ENCODE measurements at places on chromosomes 12 and 14.
A peak's percentile ranks its signal among the peaks of the same experiment; 100 is the strongest.

DNA sequence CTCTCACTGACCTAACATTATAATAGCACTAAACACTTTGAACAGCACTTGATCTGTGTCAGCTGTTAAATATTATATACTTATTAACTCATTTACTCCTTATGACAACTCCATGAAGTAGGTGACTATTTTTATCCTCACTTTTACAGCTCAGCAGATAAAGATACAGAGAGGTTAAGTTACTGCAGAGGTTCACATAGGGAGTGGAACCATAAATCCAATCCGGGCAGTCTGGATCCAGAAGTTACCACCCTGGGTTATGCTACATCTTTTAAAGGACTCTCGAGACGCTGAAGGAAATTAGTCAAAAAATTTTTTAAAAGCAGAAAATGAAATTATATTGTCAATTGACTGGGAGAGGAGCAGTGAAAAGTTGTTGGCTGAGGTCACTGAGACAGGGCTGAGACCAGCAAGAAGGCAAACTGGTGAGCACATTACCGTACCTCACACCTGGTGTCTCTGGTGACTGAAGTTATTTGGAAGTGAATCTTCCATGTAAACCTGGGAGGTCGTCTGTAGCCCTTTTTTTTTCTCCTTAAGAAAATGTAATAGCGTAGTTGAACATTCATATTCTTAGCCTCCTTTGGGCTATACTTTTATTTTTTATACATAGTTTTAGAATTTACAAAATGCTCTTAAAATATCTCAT, 1.2 kb upstream of the RIMKLB start:
- no peak for DNase-seq

- DNase-seq, result no peak
Measured at GRCh38 chr12:31018790-31019505, 54.7 kb upstream of the DDX11 start.

GRCh38 chr12:53267999-53268629, at the start of gene ESPL1:
ESPL1 (plus strand) TSS chr12:53268299; CDS start chr12:53268767, 468 bp downstream.
- peak; percentile 90 for DNase-seq

GRCh38 chr14:21498540-21499526, 12.3 kb downstream of the METTL3 start:
- DNase-seq, result peak; percentile 32

DNA sequence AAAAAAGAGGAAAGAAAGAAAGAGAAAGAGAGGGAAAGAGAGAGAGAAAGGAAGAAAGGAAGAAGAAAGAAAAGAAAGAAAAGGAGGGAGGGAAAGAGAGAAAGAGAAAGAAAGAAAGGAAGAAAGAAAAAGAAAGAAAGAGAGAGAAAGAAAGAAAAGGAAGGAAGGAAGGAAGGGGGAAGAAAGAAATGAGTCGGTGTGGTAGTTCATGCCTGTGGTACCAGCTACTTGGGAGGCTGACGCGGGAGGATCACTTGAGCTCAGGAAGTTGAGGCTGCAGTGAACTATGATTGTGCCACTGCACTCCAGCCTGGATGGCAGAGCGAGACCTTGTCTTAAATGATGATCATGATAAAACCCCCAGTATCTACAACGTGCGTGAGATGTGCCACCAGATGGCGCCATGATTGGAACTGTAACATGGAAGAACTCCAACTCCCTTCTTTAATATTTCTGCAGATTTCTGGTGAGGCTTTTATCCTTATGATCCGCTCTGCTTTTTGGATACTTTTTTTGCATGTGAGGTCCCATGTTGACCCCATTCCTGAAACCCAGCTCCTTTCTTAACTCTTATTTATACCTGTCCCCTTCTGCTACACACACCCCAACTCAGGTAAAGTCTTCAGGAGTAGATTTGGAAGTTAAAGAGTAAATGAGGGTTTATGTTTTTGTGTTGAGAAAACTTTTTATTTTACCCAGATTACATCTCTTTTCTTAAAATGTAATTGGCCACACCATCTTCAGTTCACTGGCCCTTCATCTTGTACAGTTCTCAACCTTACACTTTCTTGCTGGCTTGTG, 25.6 kb downstream of the RNASE10 start:
- peak; percentile 30 for DNase-seq

- no peak for DNase-seq
Measured at GRCh38 chr14:20698018-20698329, 9.4 kb downstream of the ANG start.

DNA sequence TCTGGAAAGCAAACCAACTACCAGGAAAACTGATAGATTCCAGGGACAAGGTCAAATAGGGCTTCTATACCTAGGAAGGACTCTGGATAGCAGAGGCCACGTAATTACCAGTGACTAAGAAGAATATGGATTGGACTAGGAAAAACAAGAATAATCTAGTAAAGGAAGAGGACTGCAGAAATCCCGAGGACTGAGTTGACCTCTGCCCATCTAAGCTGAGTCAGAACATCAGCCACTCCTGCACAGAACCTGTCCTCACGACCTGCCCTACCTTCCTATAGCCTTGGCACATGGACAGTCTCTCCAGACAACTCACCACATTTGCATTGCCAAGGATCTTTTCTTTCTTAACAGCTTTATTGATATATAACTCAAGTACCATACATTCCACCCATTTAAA, 2.3 kb downstream of the OR6J1 start:
- DNase-seq, result no peak

DNA sequence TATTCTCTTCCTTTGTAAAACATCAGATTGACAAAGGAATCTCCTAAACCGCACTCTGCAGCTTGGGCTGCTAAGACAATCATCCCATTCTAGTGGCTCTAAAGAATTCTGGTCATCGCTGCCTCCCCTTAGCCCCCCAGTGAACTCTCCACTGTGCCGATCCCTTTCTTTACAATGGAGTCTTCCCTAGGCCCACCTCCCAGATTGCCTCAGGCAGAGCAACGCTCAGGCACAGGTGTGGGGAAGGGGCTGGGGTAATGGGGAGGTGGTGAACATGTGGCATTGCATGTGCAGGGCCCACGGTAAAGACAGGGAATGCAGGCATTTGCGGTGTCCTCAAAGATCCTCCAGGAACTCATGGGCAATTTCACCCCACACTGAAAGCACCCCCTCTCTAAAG, 86.3 kb downstream of the PLEKHG3 start:
- no peak for DNase-seq

GRCh38 chr12:1553536-1553935, 40.8 kb downstream of the FBXL14 start:
- DNase-seq, result no peak
